ENCODE measurements at places on chromosomes 2 and 18.

DNA sequence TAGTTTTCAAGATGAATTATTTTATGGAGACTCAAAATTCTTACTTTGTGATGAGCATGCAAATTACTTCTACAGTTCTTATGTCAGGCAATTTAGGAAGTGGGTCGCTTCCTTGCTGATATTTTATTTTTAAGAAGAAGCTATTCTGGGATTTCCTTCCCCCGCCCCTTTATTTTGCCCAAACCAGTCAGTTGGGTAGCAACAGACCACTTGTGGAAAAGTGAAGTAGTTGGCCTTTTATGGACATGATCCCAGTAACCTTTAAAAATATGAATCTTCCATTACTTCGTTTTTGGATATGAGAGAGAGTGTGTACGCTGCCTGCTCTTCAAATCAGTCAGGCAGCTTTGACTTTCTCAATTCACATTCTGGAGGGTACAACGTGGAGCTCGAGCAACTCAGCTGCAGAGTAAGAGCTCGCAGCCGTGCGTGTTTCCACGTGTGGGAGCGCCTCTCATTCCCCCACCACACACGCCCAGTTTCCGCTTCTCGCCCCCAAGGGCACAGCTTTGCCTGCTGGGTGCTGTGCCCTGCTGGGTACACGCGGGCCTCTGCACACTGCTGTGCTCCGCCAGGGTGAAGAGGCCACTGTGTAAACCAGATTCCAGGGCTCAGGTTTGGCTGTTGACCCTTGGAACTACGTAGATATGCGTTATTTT is 92.6 kb downstream of the ITGB1BP1 start:
- no peak for DNase-seq

GRCh38 chr18:58496937-58497336 is 132.0 kb downstream of the ALPK2 start:
- no peak for DNase-seq

- no peak for DNase-seq
These were observed 42.3 kb downstream of the TRABD2A start for GRCh38 chr2:84838434-84839145.

GRCh38 chr2:23571527-23572282 is 186.7 kb downstream of the KLHL29 start:
- no peak for DNase-seq

DNA sequence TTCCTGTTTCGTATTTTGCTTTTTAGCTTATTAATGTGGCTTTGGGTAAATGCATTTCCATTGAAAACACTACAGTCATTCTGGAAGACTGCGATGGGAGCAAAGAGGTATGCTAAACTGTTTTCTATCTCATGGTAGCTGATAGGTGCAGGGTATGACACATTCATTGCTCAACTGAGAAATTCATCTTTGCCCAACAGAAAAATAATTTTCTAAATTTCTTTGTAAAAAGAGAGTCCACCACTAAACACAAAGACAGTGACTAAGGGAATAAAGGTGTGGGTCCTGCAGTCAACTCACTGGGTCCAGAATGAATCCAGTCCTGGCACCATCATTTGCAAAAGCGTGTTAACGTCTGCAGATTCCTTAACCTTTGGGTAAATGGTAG is 19.9 kb downstream of the ERMN start:
- no peak for DNase-seq

DNA sequence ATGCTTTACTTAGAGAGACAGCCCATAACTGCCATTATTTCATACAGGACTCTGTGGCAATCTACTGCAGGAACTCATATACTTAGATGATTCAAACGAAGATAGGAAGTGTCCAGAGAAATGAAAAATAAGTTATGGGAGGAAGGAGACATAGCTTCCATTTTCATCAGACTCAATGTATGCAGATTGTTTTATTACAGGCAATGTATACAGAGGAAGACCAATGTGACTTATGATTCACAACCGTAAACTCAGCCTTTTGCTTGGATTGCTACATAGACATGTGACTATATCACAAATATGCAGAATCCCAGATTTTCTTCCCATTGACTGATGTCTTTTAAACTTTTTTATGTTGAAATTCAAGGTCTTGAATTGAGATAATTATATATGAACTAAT is 793.4 kb downstream of the SATB2 start:
- no peak for DNase-seq

DNA sequence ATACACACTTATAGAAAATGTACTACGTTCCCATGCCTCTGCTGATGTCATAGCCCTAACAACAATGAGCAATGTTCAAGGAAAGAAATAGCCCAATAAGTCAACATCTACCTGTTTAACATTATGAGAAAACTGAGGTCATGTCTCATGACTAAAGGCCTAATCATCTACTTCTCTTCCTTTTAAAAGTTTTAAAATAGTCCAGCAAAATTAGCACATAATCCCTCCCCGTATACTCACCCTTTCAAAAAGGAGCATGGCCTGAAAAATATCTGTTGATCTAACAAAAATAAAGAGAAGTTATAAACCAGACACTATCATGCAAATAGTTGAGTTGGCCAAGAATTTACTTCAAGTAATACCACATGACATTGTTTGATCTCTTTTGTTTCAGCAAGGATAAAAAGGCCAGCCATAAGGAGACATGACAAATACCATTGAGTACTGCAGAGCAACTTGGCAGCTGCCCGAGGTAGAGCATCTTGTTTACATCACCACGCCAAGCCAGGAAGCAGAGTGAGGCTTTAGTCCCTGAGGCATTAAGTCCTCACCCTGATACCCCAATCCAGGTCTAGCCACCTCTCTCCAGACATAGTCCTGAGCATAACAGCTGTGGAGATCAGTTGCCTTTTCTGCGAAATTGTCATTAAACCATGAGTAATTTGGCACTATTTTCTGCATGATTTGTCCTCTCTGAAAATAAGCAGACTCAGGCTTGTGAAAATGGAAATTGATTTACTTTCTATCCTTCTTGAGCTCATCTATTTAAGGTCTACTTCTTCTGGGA is 137.4 kb upstream of the ETAA1 start:
- peak; percentile 9 for DNase-seq

GRCh38 chr2:226050822-226051221 is 651.3 kb downstream of the NYAP2 start:
- DNase-seq = no peak

DNA sequence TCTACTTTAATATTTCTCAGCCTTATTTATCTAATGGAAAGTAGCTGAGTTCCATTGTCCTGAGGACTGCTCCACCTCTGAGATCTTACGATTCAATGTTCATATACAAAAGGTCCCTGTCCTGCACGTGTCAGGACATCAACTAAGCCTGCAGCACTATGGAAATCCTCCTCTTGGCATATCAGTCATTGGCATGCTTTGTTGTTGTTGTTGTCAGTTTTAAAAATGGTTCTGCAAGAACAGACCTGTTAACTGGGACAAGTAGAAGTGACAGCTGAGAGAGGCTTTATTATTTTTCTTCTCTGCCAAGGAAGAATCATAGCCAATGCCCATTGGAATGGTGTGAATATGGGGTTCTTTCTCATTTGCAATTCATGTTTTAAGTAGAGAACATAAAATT is 450.1 kb upstream of the PKDCC start:
- no peak for DNase-seq

- peak; percentile 80 for DNase-seq
These were observed 679 bp downstream of the PMAIP1 start for GRCh38 chr18:59900222-59901128.

- no peak for DNase-seq
These were observed 655.9 kb downstream of the GALR1 start for GRCh38 chr18:77905449-77906055.

DNA sequence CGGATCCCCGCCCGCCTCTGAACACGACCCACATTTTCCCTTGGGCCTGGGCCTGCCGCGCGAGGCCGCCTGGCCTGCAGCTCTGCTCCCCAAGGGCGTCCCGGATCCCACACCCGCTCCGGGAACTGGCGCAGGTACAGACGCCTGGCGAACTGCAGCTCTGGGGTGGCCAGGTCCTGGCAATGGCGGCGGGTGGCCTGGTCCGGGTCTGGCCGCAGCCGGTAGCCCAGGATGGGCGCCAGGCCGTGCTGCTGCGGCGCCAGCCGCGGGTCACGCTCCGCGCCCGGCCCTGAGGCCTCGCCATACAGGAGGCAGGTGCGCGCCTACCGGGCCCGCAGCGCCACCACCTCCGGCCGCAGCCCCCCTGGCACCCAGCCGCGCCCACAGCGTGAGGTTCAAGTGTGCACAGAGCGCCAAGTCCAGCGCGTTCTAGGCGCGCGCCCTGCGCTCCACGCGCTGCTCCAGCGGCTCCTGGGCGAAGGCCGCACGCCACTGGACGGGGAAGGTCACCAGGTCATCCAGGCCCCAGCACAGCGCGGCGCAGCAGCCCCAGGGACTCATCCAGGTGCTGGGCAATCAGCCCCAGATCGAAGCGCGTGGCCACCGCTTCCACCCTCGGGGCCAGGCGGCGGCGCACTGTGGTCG is 9.5 kb downstream of the AQP12A start:
- no peak for DNase-seq

- DNase-seq = no peak
These were observed 235.6 kb upstream of the ZNF521 start for GRCh38 chr18:25587545-25587944.

- no peak for DNase-seq
These were observed 62.0 kb upstream of the WDR75 start for GRCh38 chr2:189379287-189379630.

- peak; percentile 76 for DNase-seq
These were observed 606 bp downstream of the TMEM237 start for GRCh38 chr2:201642579-201643215.

GRCh38 chr18:35236571-35237363 is 4.1 kb upstream of the ZNF397 start:
- no peak for DNase-seq

DNA sequence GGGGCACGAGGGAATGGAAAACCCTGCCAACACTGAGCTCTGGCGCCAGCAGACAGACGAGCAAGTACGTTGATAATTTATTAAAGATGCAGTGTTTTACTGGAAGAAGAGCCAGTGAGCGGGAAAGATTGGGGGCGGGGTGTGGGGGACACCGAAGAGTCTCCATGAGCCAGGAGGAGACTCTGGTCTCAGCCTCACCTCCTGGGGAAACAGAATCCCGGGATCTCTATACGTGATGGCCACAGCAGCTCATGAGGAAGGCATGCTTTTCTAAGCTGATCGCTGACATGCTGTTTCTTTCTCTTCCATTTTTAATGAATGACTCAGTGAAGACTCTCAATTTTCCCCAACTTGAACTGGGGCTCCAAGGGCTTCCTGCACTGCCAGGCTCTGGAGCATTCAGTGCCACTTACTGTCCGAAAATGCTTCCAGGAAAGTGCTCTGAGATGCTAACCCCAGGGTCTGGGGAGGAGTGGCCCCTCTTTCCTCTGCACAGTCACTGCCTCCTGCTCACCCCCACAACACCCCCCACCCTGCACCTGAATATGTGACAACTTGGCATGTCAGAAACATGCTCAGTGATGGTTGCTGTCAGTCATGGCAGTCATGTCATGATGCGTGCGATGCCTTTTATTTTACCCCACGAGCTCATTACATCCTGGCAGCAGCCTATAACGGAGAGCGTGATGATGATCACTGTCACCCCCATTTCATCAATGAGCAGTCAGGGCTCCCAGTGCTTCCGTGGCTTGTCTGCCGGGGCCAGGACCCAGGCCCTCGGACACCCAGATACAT is 164.2 kb upstream of the CAPN13 start:
- no peak for DNase-seq

DNA sequence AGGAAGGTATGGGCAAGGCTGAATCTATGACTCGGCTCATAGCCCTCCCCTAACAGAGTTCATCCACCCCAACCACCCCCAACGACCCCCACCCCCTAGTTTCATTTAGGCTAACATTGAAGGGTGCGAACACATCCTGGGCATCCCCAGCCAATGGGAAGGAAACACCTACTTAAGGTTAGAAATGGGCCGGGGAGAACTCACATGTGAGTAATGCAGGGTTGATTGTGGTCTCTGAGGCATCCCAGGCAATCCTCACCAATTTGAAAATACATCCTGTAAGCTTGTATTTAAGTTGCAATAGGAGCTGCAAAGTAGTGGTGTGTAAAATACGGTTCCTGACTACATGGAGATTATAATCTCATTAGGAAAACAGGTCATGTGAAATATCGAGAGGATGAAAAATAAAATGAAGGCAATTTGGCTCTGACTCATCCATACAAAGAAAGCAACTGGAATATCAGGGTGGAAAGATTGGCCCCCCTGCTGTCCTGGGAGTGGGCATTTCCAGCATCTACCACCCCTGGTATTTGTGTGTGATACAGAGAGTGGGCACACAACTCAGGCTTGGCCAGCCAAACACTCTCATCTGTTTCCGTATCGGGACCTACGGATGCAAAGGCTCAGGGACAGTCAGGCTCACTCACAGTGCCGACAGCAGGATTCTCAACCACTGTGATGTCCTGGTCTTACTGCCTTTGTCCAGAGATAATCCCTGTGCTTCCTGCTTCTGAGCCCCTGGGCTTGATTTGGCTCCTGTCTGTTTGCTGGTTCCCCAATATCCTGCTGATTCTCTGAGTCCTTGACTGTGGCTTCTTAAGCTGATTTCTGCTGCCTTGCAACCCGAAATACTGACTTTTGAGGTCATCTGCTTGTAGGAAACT is 90.0 kb upstream of the NCKAP5 start:
- no peak for DNase-seq

GRCh38 chr2:197145471-197146056 is 165.0 kb downstream of the ANKRD44 start:
- DNase-seq = peak; percentile 16

DNA sequence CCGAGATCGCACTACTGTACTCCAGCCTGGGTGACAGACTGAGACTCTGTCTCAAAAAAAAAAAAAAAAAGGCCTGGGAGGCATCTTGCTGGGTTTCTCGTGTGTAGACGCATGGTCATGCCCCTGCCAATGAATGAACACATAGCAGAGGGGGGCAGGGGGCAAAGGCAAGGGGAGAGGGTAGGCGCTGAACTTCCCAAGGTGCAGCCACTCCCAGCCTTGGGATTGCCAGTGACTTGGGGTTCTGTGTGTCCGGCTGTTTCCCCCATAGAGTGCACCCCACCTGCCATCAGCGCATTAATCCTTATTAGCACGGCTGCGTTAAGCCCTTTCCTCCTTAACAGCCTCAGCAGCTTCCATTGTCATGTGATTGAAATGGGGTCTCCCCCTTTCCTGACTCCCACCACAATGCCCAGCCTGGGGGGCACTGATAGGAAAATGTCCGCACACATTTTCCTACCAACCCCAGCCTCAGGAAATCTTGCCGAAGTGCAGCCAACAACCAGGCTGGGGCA is 225.8 kb downstream of the CELF4 start:
- no peak for DNase-seq

DNA sequence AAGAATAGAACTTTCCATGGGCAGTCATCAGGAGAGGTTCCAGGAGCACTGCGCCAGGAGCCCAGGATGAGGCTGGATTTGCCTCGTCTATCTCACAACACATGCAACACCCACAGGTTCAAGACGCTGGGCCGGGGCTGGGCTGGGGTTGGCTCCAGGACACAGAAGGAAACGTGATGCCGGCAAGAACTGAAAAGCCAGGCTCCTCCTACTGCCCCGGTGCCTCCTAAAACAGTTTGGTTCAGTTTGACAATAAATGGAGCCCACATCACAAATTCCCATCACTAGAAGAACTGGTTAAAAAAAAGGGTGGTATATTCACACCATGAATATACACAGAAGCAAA is 75.9 kb downstream of the INHBB start:
- no peak for DNase-seq

- no peak for DNase-seq
These were observed 408.9 kb downstream of the LRATD1 start for GRCh38 chr2:15041429-15041837.
